ENCODE measurements at places on chromosomes 16 and 17. TPM values are rescaled to one million over a fixed set of nuclear protein-coding genes. Genes with fewer than 3 reads are reported as not detected.

The DCTPP1 gene
- 7.2 TPM for total RNA-seq

The PABPN1L gene
- not detected for total RNA-seq

The GPR179 gene
- not detected for total RNA-seq

The PCGF2 gene
- total RNA-seq: 64.8 TPM

Data from ascending aorta (tissue), 2 donors.